HFFc6 (cell line): ENCODE measurements at places on chromosomes 1 and 21.
A peak's percentile ranks its signal among the peaks of the same experiment; 100 is the strongest.

DNA sequence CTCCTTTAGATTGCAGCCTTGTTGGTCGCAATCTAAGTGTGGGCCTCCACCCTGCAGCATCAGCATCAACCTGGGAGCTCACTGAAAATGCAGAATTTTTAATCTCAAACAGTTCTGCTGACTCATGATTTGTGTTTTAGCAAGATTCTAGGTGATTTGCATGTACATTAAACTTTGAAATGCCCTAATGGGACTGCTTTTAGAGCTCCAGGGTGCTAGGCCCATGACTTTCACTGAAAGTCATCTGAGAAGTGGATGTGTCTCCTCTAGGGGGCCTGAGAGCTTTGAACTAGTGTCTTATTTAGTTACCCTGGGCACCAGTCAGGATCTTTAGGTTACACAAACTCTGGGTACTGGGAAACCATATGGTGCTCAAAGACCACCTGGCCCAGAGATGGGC lies 9.0 kb downstream of the TRIM67 start:
- no peak for DNase-seq
- peaks cover 4% of the 10 kb centered on the region; the same call in 1 of the 2 replicates for H3K27me3 ChIP-seq
- H3K36me3 ChIP-seq, result no peaks in the 10 kb centered on the region
- no peak overlapping the region for H3K4me3 ChIP-seq
- H3K27ac ChIP-seq, result no peak overlapping the region

DNA sequence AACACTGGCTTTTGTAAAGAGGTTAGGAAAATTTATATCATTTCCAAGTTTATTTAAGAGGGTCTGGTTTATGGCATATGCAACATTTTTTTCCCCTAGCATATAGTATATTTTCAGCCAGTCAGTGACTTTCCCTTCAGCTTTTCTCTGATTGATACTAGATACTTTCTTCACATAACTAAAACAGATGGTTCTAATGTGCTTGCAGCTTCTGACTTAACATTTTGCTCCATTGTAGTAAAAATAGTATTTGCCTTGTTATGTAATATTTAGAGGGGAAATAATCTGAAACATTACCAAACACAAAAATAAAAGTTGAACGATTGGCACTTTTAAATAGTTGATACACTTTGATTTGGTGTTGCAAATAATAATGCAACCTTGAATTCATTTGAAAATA lies 191.7 kb downstream of the GPR52 start:
- no peak overlapping the region for H3K4me3 ChIP-seq
- H3K27ac ChIP-seq, result no peak overlapping the region
- no peaks in the 10 kb centered on the region for H3K4me1 ChIP-seq
- DNase-seq, result no peak
- no peaks in the 10 kb centered on the region for H3K36me3 ChIP-seq

GRCh38 chr1:172801771-172802322 lies 142.9 kb downstream of the FASLG start:
- DNase-seq, result no peak
- no peaks in the 10 kb centered on the region; the same call in 1 of the 2 replicates for H3K27me3 ChIP-seq
- no peak overlapping the region for H3K4me3 ChIP-seq

DNA sequence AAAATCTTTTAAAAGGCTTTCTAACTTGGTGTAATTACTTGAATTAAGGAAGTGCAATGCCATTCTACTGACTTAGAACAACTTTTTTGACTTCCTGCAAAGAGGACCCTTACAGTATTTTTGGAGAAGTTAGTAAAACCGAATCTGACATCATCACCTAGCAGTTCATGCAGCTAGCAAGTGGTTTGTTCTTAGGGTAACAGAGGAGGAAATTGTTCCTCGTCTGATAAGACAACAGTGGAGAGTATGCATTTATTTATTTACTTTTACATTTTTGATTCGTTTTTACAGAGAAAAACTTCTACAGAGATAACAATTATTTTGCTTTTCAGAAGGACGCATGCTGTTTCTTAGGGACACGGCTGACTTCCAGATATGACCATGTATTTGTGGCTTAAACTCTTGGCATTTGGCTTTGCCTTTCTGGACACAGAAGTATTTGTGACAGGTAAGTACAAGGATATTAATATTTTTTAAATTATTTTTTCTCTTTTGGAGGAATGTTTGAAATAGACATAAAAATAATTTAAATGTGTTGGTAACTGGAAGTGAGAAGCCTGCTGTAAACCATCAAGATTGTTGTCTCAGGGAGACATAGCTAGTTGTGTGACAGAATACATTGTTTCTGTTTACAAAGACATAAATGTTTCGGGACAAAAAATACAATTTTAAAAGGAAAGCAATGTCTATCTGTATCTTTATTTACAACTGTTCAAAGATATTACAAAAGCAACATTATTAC lies at the start of gene PTPRC:
Gene PTPRC, plus strand, starts transcription at position 147 of the 742 bp plus-strand sequence. Its CDS starts 229 bp downstream, at position 376.
- no peaks in the 10 kb centered on the region for H3K27me3 ChIP-seq
- H3K27ac ChIP-seq, result no peak within 1 kb of the TSS
- H3K36me3 ChIP-seq, result peaks cover 7% of the 10 kb centered on the region; the same call in 1 of the 2 replicates
- H3K4me1 ChIP-seq, result peaks cover 20% of the 10 kb centered on the region
- no peak for DNase-seq

GRCh38 chr1:175116903-175117302 lies 49.3 kb downstream of the TNN start:
- H3K4me3 ChIP-seq, result no peak overlapping the region
- H3K36me3 ChIP-seq, result no peaks in the 10 kb centered on the region
- H3K4me1 ChIP-seq, result no peaks in the 10 kb centered on the region
- DNase-seq, result no peak
- H3K27ac ChIP-seq, result no peak overlapping the region

GRCh38 chr1:204398197-204399125 lies 13.2 kb downstream of the PPP1R15B start:
- H3K27me3 ChIP-seq, result peaks cover 2% of the 10 kb centered on the region
- peak overlapping the region; percentile 60 for H3K27ac ChIP-seq
- peak; percentile 86 for DNase-seq

GRCh38 chr1:246008363-246008831 lies 498.7 kb downstream of the SMYD3 start:
- no peak for DNase-seq
- H3K4me1 ChIP-seq, result peaks cover 27% of the 10 kb centered on the region
- no peaks in the 10 kb centered on the region; the same call in 1 of the 2 replicates for H3K27me3 ChIP-seq
- H3K36me3 ChIP-seq, result peaks cover 10% of the 10 kb centered on the region; the same call in 1 of the 2 replicates
- no peak overlapping the region for H3K27ac ChIP-seq

GRCh38 chr1:115746021-115746690 lies 22.4 kb downstream of the CASQ2 start:
- DNase-seq, result no peak
- H3K4me1 ChIP-seq, result peaks cover 8% of the 10 kb centered on the region
- no peaks in the 10 kb centered on the region for H3K36me3 ChIP-seq

GRCh38 chr1:230807561-230808280 lies 60.5 kb downstream of the CAPN9 start:
- no peaks in the 10 kb centered on the region for H3K27me3 ChIP-seq
- H3K4me3 ChIP-seq, result no peak overlapping the region
- no peak for DNase-seq
- H3K36me3 ChIP-seq, result peaks cover 6% of the 10 kb centered on the region
- H3K4me1 ChIP-seq, result peaks cover 15% of the 10 kb centered on the region
